A172 (cell line): ENCODE measurements at places on chromosomes 1 and 21. TPM values are rescaled to one million over a fixed set of nuclear protein-coding genes. Genes with fewer than 3 reads are reported as not detected.

- DNase-seq: no peak
These were observed 108.5 kb downstream of the NIBAN1 start for GRCh38 chr1:184865831-184866230.

NPL gene
- total RNA-seq: 1.9 and 3.8 TPM in 2 replicates

DNA sequence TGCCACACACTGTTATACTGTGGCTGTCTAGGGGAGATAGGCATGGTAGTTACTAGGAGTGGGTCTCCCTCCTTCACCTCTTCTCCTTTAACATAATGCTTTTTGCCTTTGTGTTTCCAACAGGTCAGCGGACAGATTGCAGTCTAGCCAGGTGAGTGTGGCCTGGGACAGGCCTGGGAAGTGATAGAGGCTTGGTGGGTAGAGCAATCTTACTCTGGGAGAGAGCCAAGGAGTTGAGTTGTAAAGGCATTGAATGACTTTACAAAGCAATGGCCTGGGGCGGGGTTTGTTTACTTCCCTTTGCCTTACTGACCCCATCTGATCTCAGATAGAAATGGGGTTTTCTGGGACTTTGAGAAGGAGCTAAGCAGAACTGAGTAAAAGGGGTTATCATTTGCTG, 51.0 kb upstream of the IKBKE start:
- no peak for DNase-seq

- DNase-seq: peak; percentile 70
These were observed 23.8 kb downstream of the TSEN15 start for GRCh38 chr1:184075055-184076029.

- no peak for DNase-seq
These were observed 47.6 kb upstream of the DMRTB1 start for GRCh38 chr1:53411541-53412152.

GRCh38 chr1:16375521-16376340, 8.7 kb downstream of the SZRD1 start:
- peak; percentile 82 for DNase-seq

- peak; percentile 99 for DNase-seq
These were observed 2.6 kb downstream of the TUFT1 start for GRCh38 chr1:151542710-151543129.

DNAI4 gene
- total RNA-seq: 0.93 and 1.5 TPM in 2 replicates

DNA sequence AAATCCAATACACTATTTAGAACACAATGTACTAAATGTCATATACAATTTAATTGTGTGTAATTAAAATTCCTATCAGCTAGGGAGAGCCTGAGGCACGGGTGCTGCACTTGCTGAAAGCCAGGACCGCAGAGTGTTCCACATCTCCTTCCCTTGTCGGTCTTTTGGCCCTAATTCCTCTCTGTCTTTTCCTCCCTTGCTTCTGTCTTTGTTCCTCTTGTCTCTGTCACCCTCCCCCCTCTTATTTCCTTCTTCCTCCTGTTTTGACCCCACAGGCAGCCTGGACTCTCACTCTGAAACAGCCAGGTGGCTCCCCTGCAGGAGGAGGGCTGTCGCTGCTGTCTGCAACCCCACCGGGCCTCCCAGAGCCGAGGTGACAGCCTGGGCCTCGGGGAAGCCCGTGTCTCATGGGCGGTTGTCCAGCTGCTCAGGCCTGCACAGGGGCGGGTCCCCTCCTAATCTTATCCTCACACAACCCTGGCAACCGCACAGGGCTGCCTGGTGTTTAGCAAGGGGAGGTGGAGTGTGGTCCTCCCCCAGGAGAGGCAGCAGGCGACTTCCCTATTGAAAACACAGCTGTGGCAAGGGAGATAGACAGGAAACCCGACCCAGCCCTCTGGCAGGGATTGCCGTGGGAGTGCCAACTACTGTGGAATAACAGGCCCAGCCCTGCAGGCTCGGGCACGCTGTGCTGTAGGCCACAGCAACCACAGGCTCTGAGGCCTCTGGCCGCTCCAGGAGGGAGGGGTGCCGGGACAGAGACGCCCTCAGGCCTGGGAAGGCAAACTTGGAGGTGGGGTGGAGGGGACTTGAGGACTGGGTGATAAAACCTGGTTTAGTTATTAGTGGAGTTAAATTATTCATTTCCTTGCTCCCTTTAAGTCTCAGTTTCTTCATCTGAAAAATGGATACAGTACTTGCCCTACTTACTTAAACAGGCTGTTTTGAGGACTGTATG, 68.8 kb upstream of the WDR26 start:
- DNase-seq: peak; percentile 97

- DNase-seq: no peak
These were observed 50.6 kb downstream of the DNTTIP2 start for GRCh38 chr1:93828367-93828755.

TNFRSF9 gene
- 0.95 and 2.2 TPM in 2 replicates for total RNA-seq

- DNase-seq: peak; percentile 57
These were observed 35.1 kb downstream of the ZNF281 start for GRCh38 chr1:200374569-200375295.

- no peak for DNase-seq
These were observed 60.3 kb downstream of the TRAF5 start for GRCh38 chr1:211386921-211387320.

TMCC2 gene
- 8.1 and 11.9 TPM in 2 replicates for total RNA-seq

DNA sequence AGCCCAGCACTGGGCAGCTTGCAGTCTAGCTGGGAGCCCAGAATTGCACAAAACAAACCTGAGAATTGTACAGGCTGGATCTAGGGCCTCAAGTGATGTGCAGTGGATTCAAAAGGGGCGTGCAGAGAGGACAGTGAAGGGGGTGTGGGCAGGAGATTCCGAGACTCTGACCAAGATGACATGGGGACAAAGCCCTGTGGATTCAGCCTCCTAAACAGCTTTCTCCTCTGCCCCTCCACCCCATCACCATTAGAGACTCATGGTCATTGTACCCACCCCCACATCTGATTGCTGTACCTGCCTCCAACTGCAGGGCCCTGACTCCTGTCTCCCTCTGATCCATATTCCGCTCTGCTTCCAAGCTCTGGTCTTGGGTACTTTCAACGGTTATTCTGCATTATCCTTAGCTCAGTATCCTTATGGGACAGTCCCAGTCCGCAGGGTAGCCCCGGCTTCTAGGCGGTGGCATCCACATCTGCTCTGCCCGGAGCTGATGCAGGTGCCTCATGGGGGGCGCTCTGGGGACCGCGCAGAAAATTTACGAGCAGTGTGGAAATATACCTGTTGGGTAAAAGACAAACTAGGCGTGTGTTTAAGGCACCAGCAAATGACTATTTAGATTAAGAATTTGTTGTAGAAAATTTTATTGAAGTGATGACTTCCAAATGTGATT, 1.7 kb upstream of the BMP8A start:
- no peak for DNase-seq

GRCh38 chr1:177471244-177471643, 300.5 kb downstream of the BRINP2 start:
- DNase-seq: no peak

DNA sequence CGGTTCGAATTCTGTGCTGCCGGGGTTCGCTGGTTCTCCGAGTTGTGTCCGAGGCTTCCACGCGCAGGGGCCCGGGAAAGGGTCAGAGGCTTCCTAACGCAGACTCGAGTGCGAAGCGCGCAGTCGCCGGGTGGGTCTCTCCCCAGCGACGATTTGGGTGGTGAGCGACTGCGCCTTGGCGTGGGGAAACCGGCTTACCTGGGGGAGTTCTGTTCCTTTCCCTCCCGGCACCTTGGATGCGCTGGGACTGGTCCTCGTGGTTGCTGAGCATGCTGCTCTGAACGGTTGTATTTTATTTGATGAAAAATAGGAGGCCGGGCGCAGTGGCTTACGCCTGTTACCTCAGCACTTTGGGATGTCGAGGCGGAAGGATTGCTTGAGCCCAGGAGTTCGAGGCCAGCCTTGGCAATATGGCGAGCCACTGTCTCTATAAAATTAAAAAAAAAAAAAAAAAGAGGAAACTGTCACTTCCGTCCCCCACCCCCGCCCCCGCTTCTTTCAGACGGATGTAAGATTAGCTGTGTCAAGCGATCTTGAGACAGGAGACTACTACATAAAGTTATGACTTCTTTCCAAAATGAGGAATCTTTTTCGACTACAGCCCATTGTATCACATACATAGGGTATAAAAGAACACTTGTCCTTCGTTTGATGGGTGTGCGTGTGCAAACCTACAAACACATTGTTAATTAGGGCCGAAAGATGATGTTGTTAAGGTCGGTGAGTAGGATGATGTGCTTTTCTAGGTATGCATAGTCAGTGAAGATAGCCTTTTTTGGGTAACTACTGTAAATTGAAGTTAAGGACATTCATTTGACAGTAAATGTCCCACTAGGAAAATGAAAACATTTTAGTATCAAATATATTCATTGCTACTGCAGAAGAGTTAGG, at the start of gene CCDC18:
Gene CCDC18 (plus strand): TSS at position 2 of the 891 bp plus-strand sequence. CDS start 2,638 bp downstream, outside the sequence.
- peak; percentile 11 for DNase-seq

KRTAP22-1 gene
- total RNA-seq: not detected in 2 replicates

PAX7 gene
- total RNA-seq: not detected in 2 replicates

CLIC4 gene
- 209 and 218 TPM in 2 replicates for total RNA-seq

- no peak for DNase-seq
These were observed 5.3 kb downstream of the DSCAM start for GRCh38 chr21:40841524-40842196.

RPS6KA1 gene
- 14.6 and 22.2 TPM in 2 replicates for total RNA-seq

TLR5 gene
- total RNA-seq: not detected in 2 replicates

DNA sequence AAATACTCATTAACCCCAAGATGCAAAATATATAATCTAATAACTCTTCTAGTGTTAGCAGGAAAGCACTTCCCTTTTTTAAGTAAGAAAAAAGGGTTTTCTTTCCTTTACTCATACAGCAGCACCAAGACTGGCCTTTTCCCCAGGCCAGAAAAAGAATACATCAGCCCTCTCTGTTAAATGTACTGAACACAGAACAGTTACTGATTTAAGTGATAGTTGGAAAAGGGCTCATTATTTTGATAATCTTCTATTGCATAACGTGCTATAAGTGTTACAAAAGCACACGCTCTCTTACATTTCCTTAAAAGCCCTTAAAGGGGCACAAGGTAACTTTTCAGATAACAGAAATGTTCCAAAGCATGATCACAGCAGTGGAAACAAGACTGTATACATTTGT, 142.9 kb downstream of the TIAM1 start:
- DNase-seq: no peak

DNA sequence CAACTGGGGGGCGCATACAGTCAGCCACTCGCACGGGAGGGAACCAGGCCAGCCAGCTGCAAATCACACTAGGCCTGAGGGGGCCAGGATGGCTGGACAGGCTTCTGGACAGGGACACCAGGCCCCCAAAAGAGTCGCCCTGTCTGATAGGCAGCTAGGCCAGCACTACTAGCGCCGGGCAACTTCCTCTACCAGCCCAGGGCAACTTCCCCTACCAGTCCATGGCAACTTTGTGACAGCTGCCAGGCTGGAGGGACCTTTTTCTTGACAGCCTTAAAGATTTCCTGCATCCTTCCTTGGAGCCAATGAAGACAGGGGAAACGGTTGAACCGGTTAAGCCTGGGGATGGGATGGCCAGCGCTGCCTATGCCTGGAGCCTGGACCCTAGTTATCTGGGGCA, 5.1 kb downstream of the IFFO2 start:
- DNase-seq: no peak

S100A7A gene
- not detected in 2 replicates for total RNA-seq

GRCh38 chr1:158117854-158118704, 62.6 kb upstream of the CD1D start:
- DNase-seq: peak; percentile 53

GRCh38 chr1:19010995-19011844, 54.7 kb upstream of the IFFO2 start:
- peak; percentile 94 for DNase-seq

FCRL4 gene
- total RNA-seq: not detected in 2 replicates

C1orf116 gene
- 0.31 and 1.4 TPM in 2 replicates for total RNA-seq

DNA sequence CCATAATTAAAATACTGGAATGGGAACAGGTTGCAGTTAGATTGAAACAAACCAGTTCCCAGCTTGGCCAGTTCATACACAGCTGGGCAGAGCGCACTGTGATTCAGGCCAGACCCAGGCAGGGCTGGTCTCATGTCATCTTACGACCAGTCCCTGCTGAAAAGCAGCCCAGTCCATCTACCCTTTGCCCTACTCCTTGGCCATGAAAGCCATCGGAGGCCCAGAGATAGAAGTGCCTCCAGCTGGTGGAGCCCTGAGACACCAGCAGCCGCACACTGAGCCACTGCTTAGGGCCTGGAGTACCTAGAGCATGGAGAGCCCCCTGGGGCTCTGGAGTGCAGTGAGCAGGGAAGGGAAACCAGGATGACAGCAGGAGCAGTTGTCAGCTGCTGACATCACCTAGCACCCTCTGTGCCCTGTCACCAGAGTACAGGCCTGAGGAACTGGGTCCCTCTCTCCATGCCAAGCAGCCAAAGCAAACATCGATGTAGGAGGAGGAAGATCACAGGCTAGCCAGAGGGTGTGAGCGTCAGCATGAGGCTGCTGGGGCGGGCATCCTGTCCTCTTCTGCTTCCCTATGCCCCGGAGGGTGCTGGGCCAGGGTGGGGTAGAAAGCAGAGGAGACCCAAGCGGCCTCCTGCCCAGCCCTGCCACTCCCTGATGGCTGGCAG, 34.2 kb upstream of the TMEM125 start:
- DNase-seq: no peak

GRCh38 chr1:169487561-169487960, 1.8 kb upstream of the SLC19A2 start:
- DNase-seq: no peak

CHRNB2 gene
- total RNA-seq: not detected in 2 replicates

HTR6 gene
- not detected in 2 replicates for total RNA-seq

DNA sequence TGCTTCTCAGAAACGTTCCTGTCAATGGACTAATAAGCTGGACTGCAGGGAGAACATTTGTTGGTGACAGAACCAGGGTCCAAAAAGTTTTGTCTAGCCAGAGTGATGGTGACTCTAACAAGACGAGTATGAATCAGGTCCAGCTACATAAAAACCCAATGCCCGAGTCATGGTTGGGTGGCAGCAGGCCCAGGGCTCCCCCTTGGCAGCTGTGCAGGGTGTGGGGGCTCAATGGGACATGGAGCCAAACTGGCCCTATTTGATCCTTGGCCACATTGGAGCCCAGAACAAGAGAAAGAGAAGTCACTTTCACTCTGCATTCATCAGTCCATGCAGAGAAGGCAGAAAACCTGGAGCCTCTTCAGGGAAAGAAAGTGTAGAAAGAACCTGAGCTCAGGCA, 37.9 kb upstream of the TENT5C start:
- DNase-seq: no peak

ZFP69 gene
- not detected in 2 replicates for total RNA-seq

KLF17 gene
- not detected in 2 replicates for total RNA-seq

TGFB2 gene
- total RNA-seq: 65.5 and 87.6 TPM in 2 replicates

DNAJC28 gene
- 1.4 and 1.6 TPM in 2 replicates for total RNA-seq

PTPN14 gene
- total RNA-seq: 42.8 and 46.0 TPM in 2 replicates

PBXIP1 gene
- 51.0 and 89.4 TPM in 2 replicates for total RNA-seq

- DNase-seq: no peak
These were observed 840.0 kb upstream of the B3GALT2 start for GRCh38 chr1:194026422-194026821.

- DNase-seq: peak; percentile 80
These were observed at the start of gene ST3GAL3 for GRCh38 chr1:43707190-43708001. TSS of gene ST3GAL3 (plus strand) at chr1:43707536. CDS start at chr1:43736263, 28,727 bp downstream.

- DNase-seq: no peak
These were observed 25.5 kb downstream of the FBXO2 start for GRCh38 chr1:11628767-11629166.
